Mesenchymal stem cell (in vitro differentiated cells and primary cell): ENCODE measurements at places on chromosomes 5 and 9.

DNA sequence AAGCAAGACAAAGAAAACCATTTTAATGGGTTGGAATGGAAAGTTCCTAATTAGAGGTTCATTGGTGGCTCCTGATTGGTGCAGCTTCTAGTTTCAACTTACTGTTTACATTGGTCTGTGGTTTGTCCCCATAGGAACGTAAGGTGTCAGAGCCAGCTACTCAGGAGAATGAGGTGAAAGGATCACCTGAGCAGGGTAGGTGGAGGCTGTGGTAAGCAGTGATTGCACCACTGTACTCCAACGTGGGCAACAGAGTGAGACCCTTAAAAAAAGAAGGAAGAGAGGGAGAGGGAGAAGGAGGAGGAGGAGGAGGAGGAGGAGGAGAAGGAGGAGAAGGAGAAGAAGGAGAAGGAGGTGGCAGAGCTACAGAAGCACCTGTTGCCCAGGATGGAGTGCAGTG is 30.4 kb downstream of the KCNIP1 start:
- no peaks in the 10 kb centered on the region for H3K36me3 ChIP-seq
- no peak overlapping the region for H3K27ac ChIP-seq
- H3K4me3 ChIP-seq: no peak overlapping the region
- peaks cover 34% of the 10 kb centered on the region for H3K4me1 ChIP-seq
- no peaks in the 10 kb centered on the region for H3K27me3 ChIP-seq

- peak overlapping the region; percentile 63 for H3K4me3 ChIP-seq
- DNase-seq: peak; percentile 31
- H3K36me3 ChIP-seq: no peaks in the 10 kb centered on the region
- H3K27ac ChIP-seq: no peak overlapping the region
- H3K27me3 ChIP-seq: no peaks in the 10 kb centered on the region
Measured at GRCh38 chr5:181189962-181190710, 14.9 kb downstream of the TRIM7 start.

DNA sequence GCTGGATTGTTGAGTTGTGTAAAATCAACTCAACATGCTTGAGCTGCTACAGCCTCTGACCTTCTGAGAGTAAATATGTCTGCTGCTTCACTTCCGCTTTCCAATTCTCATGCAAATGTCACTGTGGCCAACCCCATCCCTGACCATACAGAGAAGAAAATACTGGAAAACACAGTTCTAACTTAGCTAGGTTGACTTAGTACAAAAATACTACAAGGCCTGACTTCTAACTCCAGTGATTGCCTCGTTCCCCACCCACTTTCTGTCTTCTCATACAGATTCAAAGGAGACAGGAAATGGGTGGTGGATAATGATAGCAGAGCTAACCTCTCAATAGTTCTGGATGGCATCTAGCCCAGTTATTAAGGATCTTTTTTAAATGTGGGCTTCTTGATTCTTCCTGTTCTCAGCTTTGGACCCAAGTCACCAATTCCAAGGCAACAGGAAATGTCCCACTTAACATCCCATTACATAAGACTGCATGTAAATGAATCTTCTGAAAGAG is 226.6 kb upstream of the SLC24A2 start:
- H3K4me3 ChIP-seq: no peak overlapping the region
- no peak overlapping the region for H3K27ac ChIP-seq
- no peak for DNase-seq

DNA sequence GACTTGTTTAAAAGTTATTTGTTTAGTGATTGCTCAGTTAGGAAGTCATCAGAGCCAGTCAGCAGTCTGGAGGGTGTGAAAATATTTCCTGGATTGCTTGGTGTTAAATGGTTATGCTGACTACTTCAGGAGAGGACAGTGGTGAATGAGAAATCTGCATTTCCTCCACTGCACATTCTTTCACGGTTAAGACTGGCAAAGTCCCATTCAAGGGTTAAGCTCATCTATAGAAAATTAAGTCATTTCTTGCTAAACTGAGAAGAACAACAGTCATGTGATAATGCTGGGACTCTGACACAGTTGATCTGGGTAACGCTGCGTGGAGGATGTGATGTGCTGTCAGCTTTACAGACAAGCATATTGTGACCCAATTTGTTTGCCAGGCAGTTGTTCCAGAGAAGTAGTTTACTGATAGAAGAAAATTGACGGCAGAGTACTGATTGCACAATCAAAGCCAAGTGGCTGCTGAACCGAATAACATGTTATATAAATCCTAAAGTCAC is 80.4 kb downstream of the GRAMD2B start:
- no peaks in the 10 kb centered on the region for H3K27me3 ChIP-seq
- peaks cover 14% of the 10 kb centered on the region for H3K4me1 ChIP-seq
- DNase-seq: peak; percentile 57
- H3K27ac ChIP-seq: peak overlapping the region; percentile 46
- peak overlapping the region; percentile 55 for H3K4me3 ChIP-seq

GRCh38 chr5:96142786-96143434 is 181.3 kb upstream of the ELL2 start:
- peak; percentile 69 for DNase-seq
- H3K36me3 ChIP-seq: no peaks in the 10 kb centered on the region
- no peak overlapping the region for H3K27ac ChIP-seq

DNA sequence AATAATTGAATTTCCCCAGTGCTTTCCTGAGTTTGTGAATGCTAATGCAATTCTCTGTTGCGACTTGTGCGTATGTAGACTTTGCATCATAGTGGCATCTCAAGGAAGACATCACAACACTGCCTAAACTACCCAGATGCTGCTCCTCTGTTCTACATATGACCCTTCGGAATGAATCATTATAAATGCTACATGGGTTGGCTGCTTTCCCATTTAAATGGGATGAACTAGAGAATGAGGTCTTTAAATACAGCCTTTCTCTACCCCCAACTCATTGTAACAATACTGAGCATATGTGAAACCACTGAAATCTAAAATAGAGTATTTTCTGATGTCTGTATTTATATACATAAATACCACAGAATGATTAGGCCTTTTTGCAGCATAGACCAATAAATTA is 136.6 kb upstream of the ICE1 start:
- H3K27ac ChIP-seq: no peak overlapping the region
- no peak for DNase-seq
- H3K4me3 ChIP-seq: no peak overlapping the region
- H3K4me1 ChIP-seq: peaks cover 3% of the 10 kb centered on the region

DNA sequence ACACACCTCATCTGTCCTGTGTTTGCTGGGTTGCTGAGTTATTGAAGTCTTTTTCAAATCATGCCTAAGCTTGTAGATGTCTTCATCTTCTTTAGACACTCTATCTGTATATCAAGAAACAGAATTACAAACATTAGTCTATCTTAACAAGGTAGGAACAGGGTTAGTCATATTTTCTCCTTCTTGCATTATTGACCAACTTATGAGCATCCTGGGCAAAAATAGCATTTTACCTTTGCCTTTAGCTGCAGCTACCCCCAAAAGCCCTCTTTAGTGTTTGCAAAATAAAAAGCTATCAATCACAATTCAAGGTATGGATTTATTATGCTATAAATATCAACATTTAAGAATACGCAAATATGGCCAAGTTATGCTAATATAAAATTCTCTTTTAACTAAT is 3.4 kb downstream of the PLK2 start:
- peaks cover 57% of the 10 kb centered on the region for H3K36me3 ChIP-seq
- H3K4me1 ChIP-seq: peaks cover 1% of the 10 kb centered on the region
- no peaks in the 10 kb centered on the region for H3K27me3 ChIP-seq
- H3K27ac ChIP-seq: peak overlapping the region; percentile 66
- DNase-seq: no peak

DNA sequence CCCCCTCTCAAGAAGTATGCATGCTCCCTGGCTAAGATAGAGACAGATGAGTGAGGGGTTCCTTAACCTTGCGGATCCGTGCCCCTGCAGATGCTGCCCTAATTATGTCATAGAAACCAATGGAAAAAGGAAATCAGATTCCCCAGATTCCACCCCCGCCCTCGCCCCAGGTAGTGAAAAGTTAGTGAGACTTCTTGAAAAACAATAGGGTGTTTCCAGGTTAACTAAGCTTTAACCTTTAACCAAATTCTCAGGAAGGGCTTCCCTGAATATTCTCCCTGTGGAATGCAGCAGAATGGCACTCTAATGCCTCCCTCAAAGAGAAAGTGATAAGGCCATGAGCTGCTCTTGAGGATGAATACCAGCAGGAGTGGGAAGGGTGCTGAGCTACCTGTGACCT is 116.0 kb upstream of the RANBP3L start:
- H3K27ac ChIP-seq: no peak overlapping the region
- H3K4me3 ChIP-seq: no peak overlapping the region
- H3K4me1 ChIP-seq: peaks cover 5% of the 10 kb centered on the region
- H3K36me3 ChIP-seq: no peaks in the 10 kb centered on the region

GRCh38 chr5:133690746-133691145 is 78.4 kb upstream of the FSTL4 start:
- H3K36me3 ChIP-seq: no peaks in the 10 kb centered on the region
- no peak overlapping the region for H3K27ac ChIP-seq
- DNase-seq: no peak
- no peak overlapping the region for H3K4me3 ChIP-seq
- peaks cover 15% of the 10 kb centered on the region for H3K27me3 ChIP-seq

DNA sequence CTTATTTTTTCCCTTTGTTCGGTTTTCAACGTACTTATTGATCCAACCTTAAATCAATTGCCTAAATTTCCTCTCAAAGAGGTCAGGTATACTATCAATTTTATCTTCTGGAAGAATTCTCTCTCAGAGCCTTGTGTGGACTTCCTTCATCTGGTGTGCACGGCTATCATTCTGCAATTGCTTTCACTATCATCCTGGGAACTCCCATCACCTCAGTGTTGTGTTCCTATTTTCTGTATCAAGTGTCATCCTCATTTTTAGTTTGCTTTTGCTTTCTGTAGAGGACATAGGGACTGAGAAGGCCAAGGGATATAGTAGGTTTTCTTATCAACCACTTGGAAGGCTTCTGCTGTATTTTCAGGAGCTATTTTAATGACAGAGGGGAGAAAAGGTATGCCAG is 11.3 kb downstream of the STOM start:
- H3K27me3 ChIP-seq: no peaks in the 10 kb centered on the region
- no peaks in the 10 kb centered on the region for H3K36me3 ChIP-seq
- peaks cover 1% of the 10 kb centered on the region for H3K4me1 ChIP-seq
- peak overlapping the region; percentile 63 for H3K4me3 ChIP-seq
- H3K27ac ChIP-seq: no peak overlapping the region

GRCh38 chr5:132254321-132254977 is 3.0 kb upstream of the PDLIM4 start:
- H3K36me3 ChIP-seq: no peaks in the 10 kb centered on the region
- H3K4me3 ChIP-seq: no peak overlapping the region
- H3K4me1 ChIP-seq: peaks cover 23% of the 10 kb centered on the region
- no peak overlapping the region for H3K27ac ChIP-seq

DNA sequence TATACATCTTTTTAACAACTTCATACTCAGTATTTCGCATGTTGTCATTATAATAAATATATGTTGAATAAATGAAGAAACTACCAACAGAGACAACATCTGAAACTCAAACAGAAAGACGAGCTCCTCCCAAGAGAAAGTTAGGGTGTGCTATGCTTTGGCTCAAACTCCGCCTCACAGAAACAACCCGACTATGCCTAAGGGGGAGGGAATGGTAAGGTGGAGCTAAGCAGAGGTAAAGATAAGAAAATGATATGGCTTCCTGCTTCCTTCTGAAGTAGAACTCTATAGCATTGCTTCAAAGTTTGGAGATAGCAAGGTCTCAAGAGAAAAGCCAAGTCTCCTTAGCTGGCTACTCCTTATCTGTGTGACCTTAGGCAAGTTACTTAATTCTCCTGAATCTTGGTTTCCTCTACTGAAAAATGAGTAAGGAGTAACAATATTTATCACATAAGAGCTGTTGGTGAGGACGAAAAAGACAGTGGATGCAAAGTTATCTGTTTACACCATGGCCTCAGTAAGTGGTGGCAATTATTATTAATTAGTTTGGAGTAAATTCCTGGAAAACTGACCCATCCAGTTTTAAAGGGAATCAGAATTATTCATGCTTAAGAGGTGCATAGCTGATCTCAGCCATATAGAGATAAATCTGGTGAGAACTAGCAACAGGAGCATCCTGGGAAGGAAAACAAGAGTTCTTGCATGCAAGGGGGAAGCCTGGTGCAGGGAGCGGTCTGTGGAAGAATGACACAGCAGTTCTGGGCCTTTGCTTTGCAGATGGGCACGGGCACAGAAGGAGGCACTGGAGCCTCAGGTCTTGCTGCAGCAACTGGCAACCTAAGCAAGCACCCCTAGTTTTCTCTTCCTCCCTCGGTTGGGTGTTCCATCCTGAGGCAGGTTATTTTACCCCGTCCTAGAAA is 73.3 kb downstream of the GLIS3 start:
- DNase-seq: peak; percentile 33
- no peaks in the 10 kb centered on the region for H3K27me3 ChIP-seq
- H3K36me3 ChIP-seq: no peaks in the 10 kb centered on the region
- H3K4me3 ChIP-seq: peak overlapping the region; percentile 18
- H3K4me1 ChIP-seq: peaks cover 10% of the 10 kb centered on the region

GRCh38 chr9:127903557-127904475 is 4.4 kb upstream of the ST6GALNAC6 start:
- no peaks in the 10 kb centered on the region for H3K27me3 ChIP-seq
- no peak overlapping the region for H3K4me3 ChIP-seq
- peak overlapping the region; percentile 48 for H3K27ac ChIP-seq
- peaks cover 28% of the 10 kb centered on the region for H3K4me1 ChIP-seq
- peak; percentile 51 for DNase-seq
- peaks cover 12% of the 10 kb centered on the region for H3K36me3 ChIP-seq

- H3K4me3 ChIP-seq: no peak overlapping the region
- no peak for DNase-seq
- H3K4me1 ChIP-seq: no peaks in the 10 kb centered on the region
- H3K27ac ChIP-seq: no peak overlapping the region
Measured at GRCh38 chr5:173268750-173269432, 33.9 kb upstream of the NKX2-5 start.

DNA sequence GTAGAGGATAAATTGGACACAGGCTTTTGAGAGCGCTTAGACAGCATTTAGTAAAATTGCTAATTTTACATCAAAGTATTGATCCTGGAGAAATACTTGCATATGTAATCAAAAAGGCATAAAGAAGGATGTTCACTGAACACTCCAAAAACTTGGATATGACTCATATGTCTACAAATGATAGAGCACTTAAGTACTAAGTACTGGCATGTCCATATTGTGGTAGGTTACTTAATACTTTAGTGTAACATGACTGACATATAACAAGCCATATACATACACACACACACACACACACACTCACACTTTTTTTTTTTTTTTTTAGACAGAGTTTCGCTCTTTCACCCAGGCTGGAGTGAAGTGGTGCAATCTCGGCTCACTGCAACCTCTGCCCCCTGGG is 361.9 kb downstream of the ARHGEF28 start:
- peaks cover 2% of the 10 kb centered on the region for H3K4me1 ChIP-seq
- H3K27ac ChIP-seq: no peak overlapping the region
- H3K4me3 ChIP-seq: no peak overlapping the region

- peaks cover 38% of the 10 kb centered on the region for H3K36me3 ChIP-seq
- DNase-seq: no peak
- no peak overlapping the region for H3K27ac ChIP-seq
- peaks cover 3% of the 10 kb centered on the region for H3K4me1 ChIP-seq
- no peak overlapping the region for H3K4me3 ChIP-seq
Measured at GRCh38 chr9:122320413-122320881, 50.4 kb upstream of the PTGS1 start.

GRCh38 chr5:133727636-133728035 is 115.3 kb upstream of the FSTL4 start:
- no peaks in the 10 kb centered on the region for H3K4me1 ChIP-seq
- no peak overlapping the region for H3K4me3 ChIP-seq
- no peaks in the 10 kb centered on the region for H3K27me3 ChIP-seq
- DNase-seq: no peak
